ENCODE measurements at places on chromosomes 2 and 18.

DNA sequence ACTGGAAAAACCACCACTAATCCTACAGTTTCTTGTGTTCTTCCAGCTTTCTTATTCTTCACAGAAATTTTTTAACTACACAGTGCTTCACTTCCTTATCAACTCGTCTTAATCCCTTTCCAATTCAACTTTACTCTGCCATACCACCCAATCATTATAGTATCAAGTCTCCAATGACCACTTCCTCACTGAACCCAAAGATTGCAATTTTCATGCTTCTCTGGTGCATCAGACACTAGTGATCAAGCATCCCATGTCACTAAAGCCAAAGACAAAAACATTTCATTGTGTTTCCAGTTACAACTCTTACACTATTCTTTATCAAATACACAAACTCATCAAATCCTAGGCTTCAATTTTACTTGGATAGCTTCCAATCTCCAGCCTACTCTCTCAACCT lies 9.5 kb downstream of the CHAC2 start:
- H3K36me3 ChIP-seq = peaks cover 54% of the 10 kb centered on the region
- no peak for DNase-seq
- H3K27ac ChIP-seq = no peak overlapping the region

- no peaks in the 10 kb centered on the region for H3K27me3 ChIP-seq
- no peaks in the 10 kb centered on the region for H3K36me3 ChIP-seq
- no peaks in the 10 kb centered on the region for H3K4me1 ChIP-seq
- H3K27ac ChIP-seq = no peak overlapping the region
Measured at GRCh38 chr18:1252534-1252933, 347.9 kb downstream of the ADCYAP1 start.

- no peak for DNase-seq
- no peak overlapping the region for H3K27ac ChIP-seq
- peaks cover 19% of the 10 kb centered on the region for H3K36me3 ChIP-seq
- peaks cover 2% of the 10 kb centered on the region for H3K4me1 ChIP-seq
- H3K4me3 ChIP-seq = no peak overlapping the region
Measured at GRCh38 chr2:148259674-148260073, 238.8 kb downstream of the MBD5 start.

GRCh38 chr18:2108591-2108990 lies 462.7 kb downstream of the METTL4 start:
- H3K4me1 ChIP-seq = no peaks in the 10 kb centered on the region
- no peaks in the 10 kb centered on the region for H3K36me3 ChIP-seq
- H3K4me3 ChIP-seq = no peak overlapping the region
- no peak overlapping the region for H3K27ac ChIP-seq
- no peak for DNase-seq

DNA sequence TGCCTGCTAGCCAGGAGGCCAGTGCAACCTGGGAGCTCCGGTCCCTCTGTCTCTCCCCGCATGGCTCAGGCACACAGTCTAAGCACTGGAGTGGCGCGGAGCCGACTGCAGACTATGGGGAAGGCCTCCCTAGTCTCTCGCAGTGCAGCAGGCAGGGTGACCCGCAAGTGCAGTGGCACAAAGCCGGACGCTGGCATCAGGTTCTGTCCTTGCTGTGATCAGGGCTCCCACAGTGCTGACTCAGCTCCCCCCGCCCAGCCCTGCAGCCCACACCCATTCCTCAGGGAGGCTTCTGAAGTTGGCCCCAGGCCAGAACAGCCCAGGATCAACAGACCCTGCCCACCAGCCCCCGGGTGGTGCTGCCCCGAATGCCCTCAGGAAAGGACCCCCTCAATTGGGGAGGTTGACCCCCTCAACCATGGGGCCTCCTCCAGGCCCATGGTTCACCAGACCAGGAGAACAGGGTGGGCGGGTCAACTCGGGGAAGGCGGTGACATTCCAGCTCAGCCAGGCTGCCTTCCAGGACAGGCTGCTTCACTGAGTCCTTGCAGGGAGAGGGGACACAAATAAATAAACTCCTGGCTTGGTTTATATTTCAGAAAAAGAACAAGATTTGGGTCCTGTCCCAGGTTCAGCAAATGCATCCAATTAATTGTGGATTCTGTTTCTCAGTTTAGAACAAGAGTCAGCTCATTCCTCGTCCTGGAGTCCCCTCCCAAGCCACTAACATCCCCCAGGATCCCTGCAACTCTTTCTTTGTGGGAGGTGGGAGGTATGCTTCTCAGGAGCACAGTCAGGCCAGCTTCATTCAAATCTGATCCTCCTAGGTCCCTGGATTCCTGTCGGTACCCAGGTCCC lies 12.2 kb downstream of the BIN1 start:
- no peaks in the 10 kb centered on the region for H3K4me1 ChIP-seq
- H3K27me3 ChIP-seq = peaks cover 3% of the 10 kb centered on the region
- DNase-seq = no peak

DNA sequence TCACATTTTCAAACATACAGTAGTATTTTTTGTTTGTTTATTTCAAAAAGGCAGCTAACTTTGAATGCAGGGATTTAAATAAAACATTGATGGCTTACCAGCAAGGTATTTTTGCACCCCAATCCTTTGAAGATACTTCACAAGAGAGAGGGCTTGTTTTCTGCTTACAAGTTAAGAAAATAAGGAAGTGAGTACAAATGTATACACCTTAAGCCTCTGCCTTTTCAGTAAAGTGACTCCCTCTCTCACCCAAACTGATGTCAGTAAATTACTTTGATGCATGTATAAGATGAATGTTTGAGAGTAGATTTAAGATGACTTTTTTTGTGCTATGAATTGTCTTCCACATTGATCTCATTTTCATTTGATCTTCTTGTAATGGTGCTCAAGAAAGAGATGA lies 820.0 kb downstream of the CPS1 start:
- H3K4me1 ChIP-seq = no peaks in the 10 kb centered on the region
- no peak for DNase-seq
- no peaks in the 10 kb centered on the region for H3K27me3 ChIP-seq
- no peak overlapping the region for H3K27ac ChIP-seq
- H3K4me3 ChIP-seq = no peak overlapping the region
- H3K36me3 ChIP-seq = no peaks in the 10 kb centered on the region

GRCh38 chr2:148720501-148721001 lies 76.0 kb downstream of the EPC2 start:
- no peak for DNase-seq
- H3K4me3 ChIP-seq = no peak overlapping the region
- peaks cover 38% of the 10 kb centered on the region for H3K4me1 ChIP-seq
- H3K27ac ChIP-seq = no peak overlapping the region

- DNase-seq = no peak
- no peak overlapping the region for H3K4me3 ChIP-seq
- H3K36me3 ChIP-seq = no peaks in the 10 kb centered on the region
- no peaks in the 10 kb centered on the region for H3K4me1 ChIP-seq
Measured at GRCh38 chr2:150792780-150793300, 305.4 kb upstream of the RND3 start.

DNA sequence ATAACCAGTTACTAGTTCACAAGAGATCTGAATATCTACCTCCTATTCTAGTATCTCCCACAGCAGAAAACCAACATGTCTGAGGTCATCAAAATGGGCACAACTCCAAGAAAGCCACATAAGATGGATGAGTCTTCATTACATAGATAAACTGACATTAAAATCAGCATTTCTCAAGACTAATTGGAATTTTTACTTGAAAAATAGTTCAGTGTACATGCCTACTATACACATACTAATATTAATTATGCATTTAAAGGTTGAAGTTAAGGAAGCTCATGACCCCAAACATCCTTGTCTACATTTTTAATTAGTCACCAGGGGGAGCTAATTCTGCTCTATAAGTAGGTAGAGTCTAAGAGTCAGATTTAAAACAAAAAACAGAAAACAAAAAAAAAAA lies 41.9 kb downstream of the ZNF521 start:
- H3K27ac ChIP-seq = no peak overlapping the region
- H3K36me3 ChIP-seq = no peaks in the 10 kb centered on the region
- DNase-seq = no peak
- H3K4me3 ChIP-seq = no peak overlapping the region
- H3K27me3 ChIP-seq = no peaks in the 10 kb centered on the region

DNA sequence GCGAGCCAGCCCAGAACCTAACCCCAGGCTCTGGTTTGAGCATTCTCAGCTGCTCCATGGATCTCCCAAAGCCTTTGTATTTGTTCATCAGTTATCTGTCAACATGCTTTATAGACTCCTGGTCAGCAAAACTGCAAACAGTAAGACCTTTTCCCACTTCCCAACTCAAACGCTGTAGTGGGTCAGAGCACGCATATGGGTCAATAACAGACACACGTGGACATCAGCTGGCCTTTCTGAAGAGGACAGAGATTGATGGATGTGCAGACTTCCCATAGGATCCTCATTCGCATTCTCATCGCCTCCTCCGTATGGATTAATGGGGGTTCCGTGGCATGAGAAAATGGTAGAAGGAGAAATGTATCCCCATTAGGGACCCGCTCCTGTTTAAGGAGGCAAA lies 508.1 kb downstream of the EIPR1 start:
- no peak overlapping the region for H3K4me3 ChIP-seq
- no peaks in the 10 kb centered on the region for H3K27me3 ChIP-seq
- no peaks in the 10 kb centered on the region for H3K36me3 ChIP-seq
- no peak overlapping the region for H3K27ac ChIP-seq
- H3K4me1 ChIP-seq = no peaks in the 10 kb centered on the region

GRCh38 chr2:216696751-216697560 lies 1.6 kb upstream of the IGFBP5 start:
- no peak overlapping the region for H3K27ac ChIP-seq
- no peaks in the 10 kb centered on the region for H3K36me3 ChIP-seq
- peaks cover 49% of the 10 kb centered on the region for H3K27me3 ChIP-seq
- peaks cover 15% of the 10 kb centered on the region for H3K4me1 ChIP-seq
- no peak overlapping the region for H3K4me3 ChIP-seq

GRCh38 chr2:206800506-206801417 lies 35.4 kb downstream of the FASTKD2 start:
- H3K27ac ChIP-seq = peak overlapping the region; percentile 46
- peaks cover 18% of the 10 kb centered on the region for H3K4me1 ChIP-seq
- no peaks in the 10 kb centered on the region for H3K27me3 ChIP-seq
- H3K4me3 ChIP-seq = peak overlapping the region; percentile 51

GRCh38 chr2:120108049-120108448 lies 95.2 kb downstream of the EPB41L5 start:
- peaks cover 22% of the 10 kb centered on the region for H3K27me3 ChIP-seq
- H3K36me3 ChIP-seq = no peaks in the 10 kb centered on the region
- no peak overlapping the region for H3K4me3 ChIP-seq
- no peak for DNase-seq

- DNase-seq = no peak
- no peak overlapping the region for H3K4me3 ChIP-seq
- peaks cover 35% of the 10 kb centered on the region for H3K4me1 ChIP-seq
- peaks cover 34% of the 10 kb centered on the region for H3K36me3 ChIP-seq
- peak overlapping the region; percentile 9 for H3K27ac ChIP-seq
Measured at GRCh38 chr2:69801745-69802290, 27.6 kb upstream of the GMCL1 start.

GRCh38 chr18:46566111-46566510 lies 90.9 kb downstream of the LOXHD1 start:
- no peaks in the 10 kb centered on the region for H3K36me3 ChIP-seq
- DNase-seq = no peak
- peaks cover 19% of the 10 kb centered on the region for H3K27me3 ChIP-seq
- no peaks in the 10 kb centered on the region for H3K4me1 ChIP-seq

DNA sequence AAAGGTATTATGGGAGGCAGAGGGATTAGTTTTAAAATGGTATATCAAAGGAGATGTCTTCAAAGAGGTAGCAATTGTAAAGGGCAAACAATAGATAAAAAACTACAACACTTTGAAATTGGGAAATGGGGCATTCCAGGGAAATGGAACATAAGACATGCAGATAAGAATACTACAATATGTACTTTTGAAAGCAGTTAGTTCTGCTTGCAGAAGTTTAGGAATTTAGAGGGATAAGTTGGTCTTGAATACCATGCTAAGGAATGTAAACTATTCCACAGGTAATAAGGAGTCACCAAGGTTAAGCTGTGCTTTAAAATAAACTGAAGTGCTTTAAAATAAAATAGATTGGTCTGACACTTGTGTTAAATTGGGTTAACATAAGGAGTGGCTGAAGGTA lies 571.7 kb upstream of the ACVR2A start:
- no peak overlapping the region for H3K4me3 ChIP-seq
- DNase-seq = no peak
- H3K4me1 ChIP-seq = peaks cover 11% of the 10 kb centered on the region
- no peak overlapping the region for H3K27ac ChIP-seq

GRCh38 chr2:201122276-201122675 lies 6.3 kb downstream of the CFLAR start:
- peak overlapping the region; percentile 90 for H3K27ac ChIP-seq
- DNase-seq = no peak
- H3K27me3 ChIP-seq = no peaks in the 10 kb centered on the region
- H3K36me3 ChIP-seq = peaks cover 76% of the 10 kb centered on the region
- H3K4me3 ChIP-seq = peak overlapping the region; percentile 96

DNA sequence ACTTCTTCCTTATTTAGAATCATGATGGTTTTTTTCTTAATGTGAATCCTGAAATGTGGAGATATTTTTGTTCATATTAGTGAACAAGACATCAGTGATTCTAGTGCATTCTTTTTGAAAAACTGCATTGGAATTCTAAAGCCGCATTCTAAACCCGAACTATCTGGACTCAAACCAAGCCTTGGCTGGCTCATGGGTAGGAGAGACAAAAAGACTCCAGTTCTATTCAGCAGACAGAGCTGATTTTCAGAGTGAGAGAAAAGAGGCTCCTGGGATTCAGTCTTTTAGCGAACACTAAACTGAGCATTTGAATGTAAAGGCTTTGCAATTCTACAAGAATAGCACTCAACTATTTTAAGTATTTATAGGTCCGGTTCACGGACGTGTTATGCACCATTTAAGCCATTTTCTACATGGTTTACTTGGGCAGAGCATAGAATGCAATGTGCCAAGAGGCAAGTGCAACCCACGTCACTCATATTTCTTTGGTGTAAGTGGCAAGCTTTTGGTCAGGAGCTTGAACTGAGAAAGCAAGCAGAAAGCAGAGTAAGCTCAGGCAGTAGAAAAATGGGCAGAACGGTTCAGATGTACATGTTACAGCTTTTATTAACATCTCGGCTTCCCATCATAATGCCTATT lies 227.3 kb upstream of the RAB12 start:
- H3K27me3 ChIP-seq = no peaks in the 10 kb centered on the region
- no peaks in the 10 kb centered on the region for H3K36me3 ChIP-seq
- no peak overlapping the region for H3K27ac ChIP-seq

DNA sequence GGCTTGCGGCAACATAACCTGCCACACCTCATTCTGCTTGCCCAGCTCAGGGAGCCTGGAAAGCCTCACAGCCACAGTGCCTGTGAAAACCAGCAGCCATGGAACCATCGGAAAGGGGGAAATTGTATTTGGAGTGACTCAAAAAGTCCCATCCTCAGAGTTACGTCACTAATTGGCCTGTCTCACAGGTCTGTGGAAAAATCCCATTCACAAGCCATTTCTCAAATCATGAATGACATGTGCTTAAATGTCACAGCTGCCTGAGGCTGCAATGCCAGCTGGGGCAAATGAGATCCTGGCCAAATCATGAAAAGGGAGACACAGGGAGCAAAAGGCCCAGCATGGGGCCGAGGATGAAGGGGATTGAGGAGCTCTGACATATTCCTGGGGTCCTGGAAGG lies 486.9 kb upstream of the RAB6C start:
- H3K27ac ChIP-seq = no peak overlapping the region
- no peak for DNase-seq
- H3K36me3 ChIP-seq = no peaks in the 10 kb centered on the region

GRCh38 chr2:240525802-240526201 lies 32.0 kb downstream of the ANKMY1 start:
- H3K4me3 ChIP-seq = no peak overlapping the region
- DNase-seq = peak; percentile 2
- H3K4me1 ChIP-seq = no peaks in the 10 kb centered on the region
- H3K27me3 ChIP-seq = no peaks in the 10 kb centered on the region

GRCh38 chr2:219616550-219616949 lies 10.9 kb upstream of the SLC4A3 start:
- peaks cover 8% of the 10 kb centered on the region for H3K4me1 ChIP-seq
- DNase-seq = no peak
- H3K36me3 ChIP-seq = peaks cover 6% of the 10 kb centered on the region
- no peak overlapping the region for H3K4me3 ChIP-seq
